Fibroblast of mammary gland (primary cell): ENCODE measurements at places on chromosomes 5 and 9.

- peak; percentile 90 for DNase-seq
Measured at GRCh38 chr5:67182301-67182790, 14.3 kb downstream of the CD180 start.

DNA sequence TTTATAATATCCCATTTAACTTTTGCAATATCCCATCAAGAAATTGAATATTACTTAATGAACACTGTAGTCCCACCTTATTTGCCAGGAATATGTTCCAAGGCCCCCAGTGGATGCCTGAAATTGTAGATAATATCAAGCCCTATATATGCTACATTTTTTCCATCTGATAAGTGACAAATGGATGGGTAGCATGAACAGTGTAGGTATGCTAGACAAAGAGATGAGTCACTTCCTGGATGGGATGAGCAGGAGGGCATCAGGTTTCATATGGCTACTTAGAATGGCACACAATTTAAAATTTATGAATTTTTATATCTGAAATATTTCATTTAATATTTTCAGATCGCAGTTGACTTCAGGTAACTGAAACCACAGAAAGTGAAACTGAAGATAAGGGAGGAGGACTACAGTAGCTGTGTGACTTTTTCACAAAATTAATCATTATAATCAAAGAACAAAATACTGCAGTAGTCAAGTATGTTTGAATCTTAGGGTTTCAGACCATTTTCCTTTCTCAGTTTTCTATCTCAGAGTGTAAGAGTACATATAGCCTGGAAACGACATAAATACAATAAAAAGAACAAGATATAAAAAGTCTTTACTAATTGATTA lies 636.4 kb upstream of the ARRDC3 start:
- peak; percentile 34 for DNase-seq

DNA sequence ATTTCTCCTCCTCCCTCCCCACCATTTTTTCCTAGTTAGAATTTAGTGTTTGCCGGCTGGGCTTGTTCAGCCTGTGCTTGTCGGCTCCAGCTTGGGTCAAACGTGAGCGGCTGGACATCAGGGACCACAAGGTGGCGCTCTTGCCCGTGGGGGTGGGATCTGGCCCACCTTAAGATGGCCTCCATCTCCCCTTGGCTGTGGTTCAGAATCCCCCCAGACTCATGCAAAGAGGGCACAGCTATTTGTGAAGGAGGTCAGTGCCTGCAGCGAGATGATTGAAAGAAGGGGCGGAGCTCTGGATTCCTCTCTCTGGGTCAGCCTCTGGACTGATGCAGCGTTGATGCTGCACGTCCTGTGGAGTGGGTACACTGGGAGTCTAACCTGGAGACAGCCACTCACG lies 283.3 kb upstream of the TUT7 start:
- peak; percentile 58 for DNase-seq

DNA sequence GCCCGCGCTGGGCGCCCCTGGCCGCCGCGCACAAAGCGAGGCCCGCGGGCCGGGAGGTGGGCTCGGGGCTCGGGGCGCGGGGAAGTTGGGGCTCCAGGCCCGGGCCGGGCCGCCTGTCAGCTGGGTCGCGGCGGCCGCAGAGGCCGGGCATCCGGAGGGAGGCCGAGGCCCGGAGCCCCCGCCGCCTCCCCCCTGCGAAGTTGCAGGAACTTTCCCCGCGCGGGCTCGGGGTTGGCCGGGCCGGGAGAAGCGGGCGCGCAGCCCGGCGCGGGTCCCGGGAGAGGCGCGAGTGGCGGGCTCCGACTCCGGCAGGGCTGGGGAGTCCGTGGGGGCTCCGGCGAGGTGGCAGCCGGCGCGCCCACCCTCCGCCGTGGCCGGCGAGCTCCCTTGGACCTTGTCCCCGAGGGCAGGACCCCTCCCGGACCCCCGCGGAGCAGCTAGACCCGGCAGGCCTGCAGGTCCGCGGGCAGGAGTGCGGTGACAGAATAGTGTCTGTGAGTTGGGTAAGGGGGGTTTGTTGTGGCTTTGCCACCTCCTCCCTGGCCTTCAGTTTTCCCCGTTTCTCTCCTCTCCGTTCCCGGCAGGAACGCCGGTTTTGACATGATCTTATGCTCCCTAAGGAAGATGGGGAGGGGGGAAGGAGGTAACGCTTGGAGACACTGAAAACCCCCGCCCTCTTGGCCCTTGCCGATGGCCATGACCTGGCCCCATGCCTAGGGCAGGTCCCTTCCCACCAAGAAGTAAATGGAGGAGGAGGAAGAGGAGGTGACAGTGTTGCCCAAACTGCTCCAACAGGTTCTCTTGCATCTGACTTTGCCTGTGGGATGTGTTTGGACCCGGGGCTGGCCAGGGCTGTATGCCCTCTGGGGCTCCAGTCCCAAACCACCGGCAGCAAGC lies 942 bp downstream of the PHF2 start:
- no peak for DNase-seq

DNA sequence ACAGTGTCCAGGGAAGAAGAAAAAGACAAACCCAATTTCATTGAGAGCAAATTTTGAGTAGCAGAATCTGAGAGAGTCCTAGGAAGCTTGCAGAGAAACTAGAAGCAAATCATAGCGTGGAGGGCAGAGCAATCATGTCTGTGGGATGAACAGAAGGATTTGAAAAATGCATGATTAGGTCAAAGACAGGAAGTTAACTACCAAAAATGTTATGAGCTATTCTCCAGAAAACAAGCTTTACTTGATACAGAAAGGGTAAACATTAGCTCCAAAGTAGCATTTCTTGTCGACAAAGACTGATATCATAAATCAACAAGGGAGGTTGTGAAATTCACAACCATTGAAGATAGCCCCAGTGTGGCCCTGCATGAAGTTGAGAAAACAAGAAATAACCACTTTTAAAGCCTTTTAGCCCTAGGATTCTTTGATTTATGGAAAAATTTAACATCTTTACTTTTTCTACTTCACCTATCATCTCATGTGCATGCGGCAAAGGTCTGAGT lies 97.7 kb upstream of the MEGF10 start:
- DNase-seq: no peak

DNA sequence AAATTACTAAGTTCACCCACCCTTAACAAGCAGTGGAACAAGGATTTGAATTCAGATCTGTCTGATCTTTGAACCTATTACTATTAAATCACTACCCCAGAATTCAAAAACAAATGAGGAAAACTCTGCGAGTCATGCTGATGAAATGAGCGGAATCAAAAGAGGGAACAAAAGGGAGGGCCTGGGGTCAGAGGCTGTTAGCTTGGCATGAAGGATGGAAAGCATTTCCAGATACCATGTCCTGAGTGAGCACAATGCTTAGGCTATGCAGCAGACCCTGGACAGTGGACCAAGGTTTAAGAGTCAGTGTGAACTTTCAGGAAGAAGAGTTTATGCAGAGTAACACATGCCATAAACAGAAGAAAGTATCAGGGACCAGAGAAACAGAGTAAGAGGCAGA lies 30.5 kb downstream of the GRIA1 start:
- DNase-seq: peak; percentile 38

DNA sequence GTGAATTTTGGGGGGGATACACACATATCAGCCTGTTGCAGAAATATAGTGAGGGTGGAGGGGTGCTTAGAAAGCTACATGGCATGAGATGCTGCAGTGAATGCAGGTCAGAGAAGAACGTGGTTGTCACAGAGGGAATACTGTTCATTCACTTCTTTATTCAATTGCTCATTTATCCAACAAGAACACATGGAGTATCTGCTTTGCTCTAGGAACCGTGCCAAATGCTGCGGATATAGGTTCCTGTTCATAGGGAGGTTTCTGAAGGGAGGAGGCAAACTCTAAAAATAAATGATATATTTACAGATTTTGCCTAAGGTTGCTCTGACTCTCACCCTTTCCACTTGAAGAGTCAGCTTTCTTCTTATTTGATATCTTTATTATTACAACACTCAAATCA lies 444.3 kb upstream of the CLINT1 start:
- no peak for DNase-seq

GRCh38 chr5:88877826-88878225 lies 5.2 kb downstream of the MEF2C start:
- peak; percentile 10 for DNase-seq

DNA sequence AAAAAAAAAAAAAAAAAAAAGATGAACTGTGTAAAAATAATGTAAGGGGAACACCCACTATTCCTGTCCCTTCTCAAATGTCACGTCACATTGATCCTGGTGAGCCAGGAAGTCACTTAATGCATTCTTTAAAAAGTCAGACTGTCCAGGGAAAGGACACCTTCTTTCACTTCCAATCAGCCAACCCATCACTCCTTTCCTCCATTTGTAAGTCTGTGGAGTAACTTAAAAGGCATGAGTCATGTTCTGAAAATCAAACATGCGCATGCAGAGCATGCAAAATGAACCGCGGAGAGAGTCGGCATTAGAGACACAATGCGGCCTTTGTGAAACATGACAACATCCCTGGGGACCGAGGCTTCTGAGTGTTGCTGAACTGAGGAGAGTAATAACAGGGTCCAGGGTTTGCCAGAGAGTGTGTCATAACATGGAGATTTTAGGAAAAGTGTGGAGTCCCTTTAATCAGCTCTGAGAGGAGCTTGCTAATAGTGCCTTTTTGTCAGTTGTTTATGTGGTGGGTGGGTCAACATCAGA lies 77.6 kb upstream of the SEMA6A start:
- DNase-seq: peak; percentile 62

- DNase-seq: peak; percentile 89
Measured at GRCh38 chr9:98429613-98430012, 174.2 kb upstream of the TBC1D2 start.

- no peak for DNase-seq
Measured at GRCh38 chr9:98038958-98039357, 17.6 kb upstream of the NANS start.

GRCh38 chr5:72644296-72644695 lies 137.1 kb upstream of the ZNF366 start:
- DNase-seq: no peak

DNA sequence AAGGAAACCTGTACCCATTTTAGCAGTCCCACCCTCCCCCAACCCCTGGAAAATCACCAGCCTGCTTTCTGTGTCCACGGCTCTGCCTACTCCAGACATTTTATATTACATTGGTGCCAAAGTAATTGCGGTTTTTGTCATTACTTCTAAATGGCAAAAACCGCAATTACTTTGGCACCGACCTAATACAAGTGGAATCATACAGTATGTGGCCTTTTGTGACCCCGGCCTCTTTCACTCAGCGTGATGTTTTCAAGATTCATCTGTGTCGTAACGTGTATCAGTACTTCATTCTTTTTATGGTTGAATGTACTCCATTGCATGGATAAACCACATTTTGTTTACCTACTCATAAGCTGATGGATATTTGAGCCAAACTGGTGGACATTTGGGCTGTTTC lies 9.7 kb upstream of the ORM1 start:
- DNase-seq: no peak

GRCh38 chr5:142201471-142201887 lies 92.9 kb downstream of the NDFIP1 start:
- DNase-seq: peak; percentile 100

DNA sequence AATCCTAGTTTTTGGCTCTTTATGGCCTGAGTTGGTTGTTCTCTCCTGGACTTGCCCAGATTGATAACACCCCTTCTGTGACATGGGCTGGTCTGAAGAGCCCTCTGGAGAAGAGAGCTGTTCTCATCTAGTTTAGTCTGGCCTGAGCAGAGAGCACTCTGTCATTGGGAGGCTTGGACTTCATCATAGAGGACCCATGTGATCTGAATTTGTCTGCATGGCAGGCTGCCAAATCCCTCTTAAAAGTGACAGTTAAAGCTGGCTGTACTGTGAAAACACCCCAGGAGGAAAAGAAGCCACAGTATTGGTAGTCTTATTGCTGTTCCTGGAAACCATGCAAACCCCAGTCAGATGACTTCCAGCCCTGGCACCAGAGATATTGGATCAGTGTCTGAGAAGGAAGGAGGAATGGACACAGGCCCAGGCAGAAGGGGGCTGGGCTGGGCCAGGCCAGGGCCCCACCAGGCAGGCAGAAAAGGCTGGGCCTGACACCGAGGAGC lies 3.7 kb upstream of the WDR31 start:
- peak; percentile 46 for DNase-seq

DNA sequence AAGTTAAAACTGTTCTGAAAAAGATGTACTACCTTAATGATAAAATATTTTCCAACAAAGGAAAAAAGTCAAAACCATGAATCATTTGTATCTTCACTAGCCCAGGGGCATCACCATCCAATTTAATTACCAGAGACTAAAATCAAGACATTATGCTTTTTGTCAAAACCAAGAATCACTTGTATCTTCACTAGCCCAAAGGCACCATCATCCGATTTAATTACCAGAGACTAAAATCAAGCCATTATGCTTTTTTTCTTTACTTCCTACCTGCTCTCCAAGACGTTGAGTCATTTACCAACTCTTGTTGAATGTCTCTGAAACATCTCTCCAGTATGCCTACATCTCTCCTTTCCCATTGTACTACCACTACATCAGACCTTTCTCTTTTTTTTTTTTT lies 37.9 kb downstream of the FBXO38 start:
- DNase-seq: no peak

DNA sequence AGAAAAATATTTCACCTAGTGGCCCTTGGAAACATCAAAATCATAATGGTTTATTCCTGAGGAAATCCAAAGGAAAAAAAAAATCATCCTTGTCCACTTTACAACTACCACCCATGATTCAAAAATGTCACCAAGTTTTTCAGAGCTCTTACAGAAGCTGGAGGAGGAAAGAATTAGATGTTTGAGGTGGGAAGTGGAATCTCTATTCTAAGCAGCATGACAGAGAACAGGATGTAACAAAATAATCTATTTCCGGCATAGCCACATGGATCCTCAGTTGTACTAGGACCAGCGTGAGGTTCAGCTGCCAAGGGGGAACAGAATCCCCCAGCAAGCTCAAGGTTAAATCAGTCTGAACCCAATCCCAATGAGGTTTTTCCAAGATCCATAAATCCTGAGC lies 40.2 kb downstream of the FBXW11 start:
- no peak for DNase-seq

- peak; percentile 90 for DNase-seq
Measured at GRCh38 chr5:132437604-132438266, 52.8 kb downstream of the IRF1 start.

DNA sequence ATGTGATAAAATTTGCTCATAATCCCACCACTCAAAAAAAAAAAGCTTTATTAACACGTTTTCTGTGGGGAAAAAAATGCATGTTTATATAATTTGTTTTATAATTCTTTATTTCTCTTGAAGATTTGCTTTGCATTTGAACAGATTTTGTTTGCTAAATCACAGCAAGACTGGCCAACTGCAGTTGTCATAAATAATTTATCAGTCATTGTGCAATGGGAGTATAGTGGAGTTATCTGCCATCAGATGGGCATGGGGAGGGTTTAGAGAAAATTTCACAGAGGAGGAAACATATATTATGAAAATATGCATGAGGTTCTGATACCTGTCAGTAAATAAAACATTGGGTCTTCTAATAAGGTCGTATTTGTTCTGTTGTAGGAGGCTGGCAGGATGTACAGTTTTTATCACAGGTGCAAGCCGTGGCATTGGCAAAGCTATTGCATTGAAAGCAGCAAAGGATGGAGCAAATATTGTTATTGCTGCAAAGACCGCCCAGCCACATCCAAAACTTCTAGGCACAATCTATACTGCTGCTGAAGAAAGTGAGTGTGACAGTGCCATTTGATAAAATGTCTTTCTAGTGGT lies 23.8 kb downstream of the HSDL2 start:
- DNase-seq: no peak

GRCh38 chr9:27792971-27793689 lies 219.8 kb upstream of the C9orf72 start:
- DNase-seq: no peak
